ENCODE measurements at places on chromosomes 7 and 10. TPM values are rescaled to one million over a fixed set of nuclear protein-coding genes. Genes with fewer than 3 reads are reported as not detected.

GRCh38 chr7:113292105-113292504, 173.8 kb upstream of the SMIM30 start:
- no peak for DNase-seq

- DNase-seq, result no peak
Observed at GRCh38 chr10:25761937-25762336, 172.1 kb upstream of the MYO3A start.

DNA sequence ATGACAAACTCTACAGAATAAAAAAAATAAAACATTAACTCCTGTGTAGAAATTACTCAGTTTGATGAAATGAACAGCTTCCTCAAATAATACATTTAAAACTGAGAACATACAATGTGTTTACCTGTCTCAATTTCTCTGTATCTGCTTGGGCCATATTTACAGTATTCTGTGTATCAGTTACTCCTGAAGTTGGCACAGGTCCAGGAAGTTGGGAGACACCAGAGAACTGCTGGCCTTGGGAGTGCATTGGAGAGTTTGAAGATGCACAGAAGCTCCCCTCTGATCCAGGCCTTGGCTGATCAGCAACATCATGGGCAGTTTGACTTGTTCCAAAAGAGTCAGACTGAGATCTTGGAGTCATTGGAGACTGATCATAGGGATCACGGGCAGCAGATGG, 155.1 kb downstream of the GALNT11 start:
- no peak for DNase-seq

PLEKHS1 gene
- total RNA-seq, result not detected

ASZ1 gene
- total RNA-seq, result not detected

HOGA1 gene
- 1.2 TPM for total RNA-seq
